ENCODE measurements at places on chromosomes 3 and 15. TPM values are rescaled to one million over a fixed set of nuclear protein-coding genes. Genes with fewer than 3 reads are reported as not detected.
A peak's percentile ranks its signal among the peaks of the same experiment; 100 is the strongest.

- no peak overlapping the region for H3K4me3 ChIP-seq
- H3K27ac ChIP-seq = no peak overlapping the region
- no peak for DNase-seq
- no peaks in the 10 kb centered on the region for H3K36me3 ChIP-seq
These were observed 284.8 kb downstream of the GBE1 start for GRCh38 chr3:81476692-81477091.

CFAP100 gene
- not detected for total RNA-seq

DNA sequence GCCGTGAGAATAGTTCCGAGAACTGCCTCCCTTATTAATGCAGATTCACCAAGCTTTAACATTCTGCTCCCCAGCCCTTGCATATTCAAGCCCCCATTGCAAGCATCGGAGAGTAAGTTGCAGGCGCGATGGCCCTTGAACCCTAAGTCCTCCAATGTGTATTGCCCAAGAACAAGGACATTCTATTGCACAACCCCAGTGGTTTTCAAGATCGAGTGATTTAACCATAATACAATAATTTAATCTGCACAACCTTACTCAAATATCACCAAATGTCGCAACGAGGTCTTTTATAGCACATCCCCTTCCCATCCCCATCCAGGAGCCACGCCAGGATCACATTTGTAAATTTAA lies 21.7 kb upstream of the PLXND1 start:
- peak overlapping the region; percentile 97 for H3K27ac ChIP-seq
- H3K36me3 ChIP-seq = no peaks in the 10 kb centered on the region
- H3K4me1 ChIP-seq = no peaks in the 10 kb centered on the region

DNA sequence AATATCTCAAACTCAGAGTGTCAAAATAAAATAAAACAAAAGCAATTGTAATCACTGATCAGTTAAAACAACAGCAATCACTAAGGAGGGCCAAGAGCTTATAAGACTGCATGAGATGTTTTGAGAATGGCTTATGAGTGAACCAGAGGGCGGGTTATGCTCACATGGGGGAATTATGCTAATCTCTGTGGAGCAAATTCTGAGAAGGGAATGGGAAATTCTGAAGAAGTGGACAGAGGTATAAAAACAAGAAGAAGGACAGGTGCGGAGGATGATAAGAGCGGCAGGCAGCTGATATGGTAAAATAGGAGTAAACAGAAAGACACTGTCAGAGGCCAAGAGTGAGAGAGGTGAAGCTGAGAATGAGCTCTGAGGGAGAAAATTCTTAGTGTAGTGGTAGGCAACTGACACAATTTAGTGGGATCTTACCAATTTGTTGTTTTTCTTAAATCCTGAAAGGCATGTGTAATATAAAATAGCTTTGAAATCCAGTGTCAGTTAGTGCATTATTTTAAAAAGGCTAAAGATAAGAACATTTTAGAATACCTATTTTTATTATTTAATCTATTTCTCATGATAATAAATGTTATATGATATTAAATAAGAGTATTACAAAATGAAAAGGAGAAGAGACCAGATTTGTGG lies 133.8 kb downstream of the SPATA16 start:
- no peak overlapping the region for H3K4me3 ChIP-seq
- no peaks in the 10 kb centered on the region for H3K36me3 ChIP-seq
- H3K4me1 ChIP-seq = no peaks in the 10 kb centered on the region
- DNase-seq = no peak
- H3K27ac ChIP-seq = no peak overlapping the region

SEMA6D gene
- total RNA-seq = 55.7 TPM

DNA sequence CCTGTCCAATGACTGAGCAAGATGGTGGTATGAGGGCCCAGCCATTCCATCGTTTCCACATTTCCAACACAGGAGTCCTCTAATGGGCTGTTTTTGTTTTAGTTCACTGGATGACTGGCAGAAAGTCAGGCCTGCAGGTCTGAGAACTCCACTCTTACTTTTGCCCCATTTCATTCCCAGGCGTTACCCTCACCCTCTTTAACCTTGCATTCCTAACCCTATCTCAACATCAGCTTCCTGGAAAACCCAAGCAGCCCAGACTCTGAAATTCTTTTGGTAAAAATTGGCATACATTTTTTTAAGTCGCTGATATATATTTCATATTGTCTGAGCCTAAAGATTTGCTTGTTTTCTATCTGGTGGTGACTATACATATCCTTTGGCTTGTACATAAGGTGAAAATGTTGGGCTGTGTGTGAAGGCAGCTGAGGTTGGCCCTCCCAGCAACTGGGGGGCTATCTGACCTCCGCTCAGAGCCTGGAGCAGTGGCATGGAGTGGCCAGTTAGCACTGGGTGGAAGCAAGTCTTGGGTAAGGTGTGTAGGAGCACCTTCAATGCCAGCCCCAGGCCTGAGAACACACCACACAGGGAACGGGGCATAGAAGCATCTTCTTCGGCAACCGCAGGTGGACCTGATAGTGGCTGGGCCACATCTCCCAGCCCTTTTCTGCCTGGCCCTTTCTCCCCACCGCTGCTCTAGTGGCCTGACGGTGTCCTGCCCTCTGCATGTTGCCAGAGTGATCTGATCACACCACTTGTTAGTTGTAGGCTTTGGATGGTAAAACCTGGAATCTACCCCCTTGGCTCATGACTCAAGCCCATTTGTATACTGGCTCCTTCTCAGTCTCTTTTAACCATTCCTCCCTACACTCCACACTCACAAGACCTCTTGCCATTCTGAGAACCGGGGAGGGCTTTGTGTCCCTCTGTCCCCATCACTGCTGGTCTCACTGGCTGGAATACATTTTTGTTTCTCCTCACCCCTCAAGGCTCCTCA lies 50.0 kb downstream of the AMOTL2 start:
- H3K36me3 ChIP-seq = no peaks in the 10 kb centered on the region
- no peaks in the 10 kb centered on the region for H3K4me1 ChIP-seq
- H3K27me3 ChIP-seq = no peaks in the 10 kb centered on the region
- DNase-seq = no peak
- H3K27ac ChIP-seq = no peak overlapping the region
- H3K4me3 ChIP-seq = no peak overlapping the region

DNA sequence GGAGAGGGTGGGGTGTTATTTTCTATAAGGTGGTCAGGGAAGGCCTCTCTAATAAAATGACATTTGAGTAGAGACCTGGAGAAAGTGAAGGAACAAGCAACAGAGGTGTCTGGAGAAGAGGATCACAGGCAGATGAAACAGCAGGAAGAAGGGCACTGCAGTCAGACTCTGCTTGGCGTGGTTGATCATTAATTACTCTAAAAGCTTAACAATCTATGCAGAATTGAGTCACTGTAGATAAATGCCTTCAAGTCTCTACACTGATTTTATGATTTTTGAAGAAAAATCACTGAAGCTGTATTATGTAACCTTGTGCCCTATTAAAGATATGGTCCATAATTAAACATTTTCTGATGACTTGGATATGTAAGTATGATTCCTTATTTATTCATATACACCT lies 114.2 kb downstream of the TNIK start:
- DNase-seq = no peak
- H3K4me1 ChIP-seq = peaks cover 8% of the 10 kb centered on the region
- no peak overlapping the region for H3K27ac ChIP-seq
- H3K27me3 ChIP-seq = no peaks in the 10 kb centered on the region
- no peak overlapping the region for H3K4me3 ChIP-seq

KAT2B gene
- total RNA-seq = 69.9 TPM

DNA sequence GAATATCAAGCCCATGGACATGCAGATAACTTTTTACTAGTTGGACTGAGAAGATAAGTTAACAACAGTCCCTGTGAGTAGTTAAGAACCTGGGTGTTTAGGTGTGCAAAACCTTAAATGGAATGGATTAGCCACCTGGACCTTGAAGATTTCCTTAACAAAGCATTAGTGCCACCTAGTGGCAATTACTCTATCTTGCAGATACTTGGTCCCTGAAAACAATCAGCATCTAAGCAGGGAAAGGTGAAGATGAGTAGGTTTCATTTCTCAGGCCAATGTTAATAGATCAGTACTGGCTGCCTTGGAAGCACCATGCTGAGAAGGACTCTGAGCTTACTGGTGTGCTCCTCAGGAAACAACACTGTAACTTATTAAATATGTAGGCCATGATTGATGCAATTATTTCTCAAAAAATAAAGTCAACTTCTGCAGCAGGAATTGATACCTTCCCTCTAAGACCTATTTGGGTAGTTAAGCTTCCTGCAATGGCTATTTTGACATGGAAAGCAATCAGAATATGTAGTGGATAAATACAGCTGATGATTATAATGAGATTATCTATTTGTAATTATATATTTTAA lies 329.4 kb downstream of the TBC1D5 start:
- H3K27ac ChIP-seq = no peak overlapping the region
- DNase-seq = no peak
- no peak overlapping the region for H3K4me3 ChIP-seq
- no peaks in the 10 kb centered on the region for H3K4me1 ChIP-seq
- H3K36me3 ChIP-seq = no peaks in the 10 kb centered on the region
- H3K27me3 ChIP-seq = no peaks in the 10 kb centered on the region

GRCh38 chr3:171556148-171556547 lies 95.9 kb upstream of the TNIK start:
- no peak for DNase-seq
- H3K4me3 ChIP-seq = no peak overlapping the region
- H3K36me3 ChIP-seq = no peaks in the 10 kb centered on the region
- no peaks in the 10 kb centered on the region for H3K27me3 ChIP-seq
- H3K27ac ChIP-seq = no peak overlapping the region
- no peaks in the 10 kb centered on the region for H3K4me1 ChIP-seq

GRCh38 chr3:127747751-127748521 lies 74.4 kb downstream of the MGLL start:
- H3K4me1 ChIP-seq = peaks cover 32% of the 10 kb centered on the region
- H3K27me3 ChIP-seq = no peaks in the 10 kb centered on the region
- H3K27ac ChIP-seq = peak overlapping the region; percentile 74
- H3K36me3 ChIP-seq = no peaks in the 10 kb centered on the region

- H3K27me3 ChIP-seq = no peaks in the 10 kb centered on the region
- H3K4me3 ChIP-seq = no peak overlapping the region
- H3K27ac ChIP-seq = peak overlapping the region; percentile 22
- H3K36me3 ChIP-seq = no peaks in the 10 kb centered on the region
- H3K4me1 ChIP-seq = peaks cover 24% of the 10 kb centered on the region
These were observed 51.0 kb downstream of the NKIRAS1 start for GRCh38 chr3:23865595-23866396.

C3orf20 gene
- total RNA-seq = not detected

MGLL gene
- 78.3 TPM for total RNA-seq

GRCh38 chr3:47512416-47513124 lies 942 bp downstream of the ELP6 start:
- H3K4me1 ChIP-seq = no peaks in the 10 kb centered on the region
- peak overlapping the region; percentile 86 for H3K4me3 ChIP-seq
- H3K36me3 ChIP-seq = no peaks in the 10 kb centered on the region
- peak; percentile 22 for DNase-seq
- no peaks in the 10 kb centered on the region for H3K27me3 ChIP-seq
- H3K27ac ChIP-seq = peak overlapping the region; percentile 93

C3orf49 gene
- total RNA-seq = not detected

GRCh38 chr3:99702953-99703943 lies 64.9 kb downstream of the COL8A1 start:
- no peak for DNase-seq
- no peak overlapping the region for H3K27ac ChIP-seq

DNA sequence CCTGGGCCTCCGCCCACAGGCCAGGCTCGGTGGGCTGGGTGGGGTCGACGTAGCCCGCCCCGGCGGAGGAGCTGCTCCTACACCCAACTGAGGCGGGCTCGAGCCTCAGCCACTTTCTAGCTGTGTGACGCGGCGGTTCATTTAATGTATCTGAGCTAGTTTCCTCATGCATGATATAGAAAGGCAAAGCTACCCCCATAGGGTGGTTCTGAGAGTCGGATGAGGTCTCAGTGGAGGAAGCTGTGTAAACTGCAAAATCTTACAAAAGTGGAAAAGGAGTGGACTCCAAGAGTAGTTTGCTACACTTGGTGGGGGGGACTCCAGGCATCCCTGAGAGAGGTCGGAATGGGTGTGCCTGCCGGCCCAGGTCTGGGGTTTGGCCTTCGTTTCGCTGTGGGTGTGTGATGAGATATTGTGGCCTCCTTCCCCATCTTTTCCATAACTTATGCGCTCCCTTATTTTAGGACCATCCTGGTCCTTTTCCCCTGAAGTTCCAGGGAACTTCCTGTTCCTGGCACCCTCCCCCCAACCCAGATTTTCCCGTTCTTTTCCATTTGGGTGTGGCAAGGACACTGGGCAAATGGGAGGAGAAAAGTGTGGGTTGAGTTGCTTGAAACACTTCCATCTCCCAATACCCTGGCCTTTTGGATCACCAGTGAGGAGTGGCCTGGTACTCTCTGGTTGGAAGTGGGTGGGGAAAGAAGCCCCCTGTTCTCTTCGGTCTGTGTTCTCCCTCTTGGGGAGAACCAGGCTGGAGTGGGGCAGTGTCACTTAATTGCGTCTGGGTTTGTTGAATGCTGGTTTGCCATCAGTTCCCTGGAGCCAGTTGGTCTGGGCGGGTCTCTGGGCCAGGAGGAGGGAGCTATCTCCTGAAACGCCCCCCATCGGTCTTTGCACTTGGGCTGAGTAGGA lies 1.1 kb downstream of the PDIA5 start:
- H3K27me3 ChIP-seq = no peaks in the 10 kb centered on the region
- H3K36me3 ChIP-seq = no peaks in the 10 kb centered on the region
- no peak for DNase-seq
- H3K27ac ChIP-seq = peak overlapping the region; percentile 72
- H3K4me3 ChIP-seq = peak overlapping the region; percentile 82
- H3K4me1 ChIP-seq = peaks cover 5% of the 10 kb centered on the region
